ENCODE measurements at places on chromosomes 1 and 21.
A peak's percentile ranks its signal among the peaks of the same experiment; 100 is the strongest.

GRCh38 chr1:243529512-243529911, 273.7 kb downstream of the SDCCAG8 start:
- DNase-seq, result no peak

DNA sequence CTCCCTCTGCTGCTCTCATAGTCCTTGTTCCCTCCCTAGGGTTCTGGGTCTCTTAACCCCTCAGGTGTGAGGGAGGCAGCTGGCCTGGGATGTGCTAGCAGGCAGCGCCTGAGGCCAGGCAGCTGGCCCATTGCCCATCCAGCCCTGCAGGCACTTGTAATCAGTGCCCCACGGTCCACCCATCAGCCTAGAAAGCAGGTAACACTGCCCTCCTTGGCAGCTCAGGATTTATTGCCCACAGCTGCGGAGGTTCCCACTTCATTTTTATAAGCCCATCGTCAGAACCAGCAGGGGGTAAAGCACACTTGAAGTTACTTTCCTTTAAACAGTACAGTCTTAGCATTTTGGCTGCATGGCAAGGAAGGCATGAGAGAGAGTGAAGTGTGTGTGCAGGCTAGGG, 70.6 kb downstream of the TMEM53 start:
- DNase-seq, result no peak

- DNase-seq, result no peak
Observed at GRCh38 chr1:95071539-95071938, 1.2 kb downstream of the ALG14 start.

GRCh38 chr1:159924025-159924790, 1.1 kb downstream of the TAGLN2 start:
- DNase-seq, result peak; percentile 26

DNA sequence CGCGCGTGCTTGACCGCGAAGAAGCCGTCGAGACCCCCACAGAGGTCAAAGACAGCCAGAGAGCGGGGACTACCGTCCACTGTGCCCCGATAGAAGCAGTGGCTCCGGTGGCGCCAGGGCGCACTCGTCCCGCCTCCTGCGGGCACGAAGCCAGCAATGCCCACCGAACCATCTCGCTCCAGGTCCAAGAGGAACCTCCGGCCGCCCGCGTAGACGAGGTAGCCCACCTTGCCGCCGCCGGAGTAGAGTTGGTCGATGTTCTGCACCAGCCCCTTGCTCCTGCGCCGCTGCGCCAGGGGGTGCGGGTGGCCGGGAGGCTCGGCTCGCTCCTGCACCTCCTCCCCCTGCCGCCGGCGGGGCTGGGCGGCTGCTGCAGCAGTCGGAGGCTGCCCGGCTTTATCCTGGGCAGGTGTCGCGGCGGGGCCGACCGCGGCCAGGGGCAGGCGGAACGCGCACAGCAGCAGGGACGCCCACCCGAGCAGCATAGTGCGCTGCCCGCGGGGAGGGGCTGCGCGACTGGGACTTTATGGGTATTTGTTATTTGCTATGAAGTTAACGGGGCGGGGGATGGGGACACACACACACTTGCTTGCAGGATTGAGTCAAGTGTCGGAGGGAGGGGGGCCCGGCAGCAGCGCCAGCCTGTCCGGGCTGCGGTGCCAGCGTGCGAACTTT, 844 bp downstream of the ADAMTS5 start:
- no peak for DNase-seq

Measured in stimulated activated CD4-positive, alpha-beta T cell treated with anti-CD3 and anti-CD28 coated beads, TNF-alpha, amount 100 ng/mL, for 4 hours (primary cell).